NB4 (cell line): ENCODE measurements at places on chromosomes 2 and 18.
A peak's percentile ranks its signal among the peaks of the same experiment; 100 is the strongest.

DNA sequence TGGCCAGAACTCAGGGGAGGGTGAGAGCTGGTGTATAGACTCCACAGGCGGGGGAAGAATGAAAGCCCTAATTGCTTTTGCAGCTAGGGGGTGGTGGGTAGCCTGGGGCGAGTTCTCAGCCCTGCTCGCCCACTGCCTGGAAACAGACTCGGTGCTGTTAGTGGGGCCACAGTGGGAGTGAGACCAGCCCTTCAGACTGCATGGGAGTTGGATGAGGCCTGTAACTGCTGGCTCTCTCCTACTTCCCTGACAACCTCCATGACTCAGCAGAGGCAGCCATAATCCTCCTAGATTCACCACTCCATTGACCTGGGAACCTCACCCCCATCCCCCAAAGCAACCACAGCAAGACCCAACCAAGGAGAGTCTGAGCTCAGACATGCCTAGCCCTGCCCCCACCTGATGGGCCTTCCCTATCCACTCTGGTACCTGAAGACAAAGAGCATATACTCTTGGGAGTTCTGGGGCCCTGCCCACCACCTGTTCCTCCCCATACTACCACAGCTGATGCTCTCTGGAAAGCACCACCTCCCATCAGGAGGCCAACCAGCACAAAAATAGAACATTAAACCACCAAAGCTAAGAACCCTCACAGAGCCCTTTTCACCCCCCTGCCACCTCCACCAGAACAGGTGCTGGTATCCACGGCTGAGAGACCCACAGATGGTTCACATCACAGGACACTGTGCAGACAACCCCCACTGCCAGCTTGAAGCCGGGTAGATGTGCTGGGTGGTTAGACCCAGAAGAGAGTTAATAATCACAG, 226.3 kb downstream of the EIPR1 start:
- DNase-seq: no peak

DNA sequence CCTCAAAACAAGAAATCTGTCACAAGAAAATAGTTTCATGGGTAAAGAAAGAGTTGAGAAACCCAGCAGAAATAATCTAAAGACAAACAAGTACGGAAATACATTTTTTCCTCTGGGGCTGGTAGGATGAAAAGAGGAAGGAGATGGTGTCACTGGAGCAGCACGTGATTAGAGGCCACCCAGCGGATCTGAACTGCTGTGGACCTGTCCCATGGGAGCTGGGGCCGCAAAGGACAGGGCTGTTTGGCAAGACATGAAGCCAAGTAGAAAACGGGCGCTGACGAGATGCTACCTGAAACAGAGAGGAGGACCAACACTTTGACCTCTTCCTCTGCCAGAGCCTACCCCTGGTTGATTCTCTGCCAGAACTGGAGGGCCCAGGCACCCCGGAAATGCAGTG, 295.4 kb upstream of the ATP5MC3 start:
- peak; percentile 99 for DNase-seq

GRCh38 chr2:211114826-211115455, 558.5 kb downstream of the CPS1 start:
- no peak for DNase-seq

DNA sequence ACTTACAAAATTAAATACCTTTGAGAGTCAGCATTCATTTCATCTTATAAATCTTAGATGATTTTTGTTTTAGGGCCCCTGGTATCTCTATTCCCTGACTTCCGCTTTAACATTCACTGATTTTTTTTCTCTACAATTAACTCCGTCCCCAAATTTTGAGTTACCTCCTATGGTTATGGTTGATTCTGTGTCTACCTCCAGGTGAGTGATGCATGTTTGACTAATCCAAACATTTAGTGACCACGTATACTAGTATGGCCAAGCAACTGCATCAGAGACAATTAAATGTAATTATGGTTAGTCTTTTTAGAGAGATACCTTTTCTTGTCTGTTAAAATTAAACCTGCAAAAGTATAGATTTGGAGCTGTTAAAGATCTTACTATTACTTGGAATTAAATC, 120.3 kb downstream of the CCDC102B start:
- DNase-seq: no peak

DNA sequence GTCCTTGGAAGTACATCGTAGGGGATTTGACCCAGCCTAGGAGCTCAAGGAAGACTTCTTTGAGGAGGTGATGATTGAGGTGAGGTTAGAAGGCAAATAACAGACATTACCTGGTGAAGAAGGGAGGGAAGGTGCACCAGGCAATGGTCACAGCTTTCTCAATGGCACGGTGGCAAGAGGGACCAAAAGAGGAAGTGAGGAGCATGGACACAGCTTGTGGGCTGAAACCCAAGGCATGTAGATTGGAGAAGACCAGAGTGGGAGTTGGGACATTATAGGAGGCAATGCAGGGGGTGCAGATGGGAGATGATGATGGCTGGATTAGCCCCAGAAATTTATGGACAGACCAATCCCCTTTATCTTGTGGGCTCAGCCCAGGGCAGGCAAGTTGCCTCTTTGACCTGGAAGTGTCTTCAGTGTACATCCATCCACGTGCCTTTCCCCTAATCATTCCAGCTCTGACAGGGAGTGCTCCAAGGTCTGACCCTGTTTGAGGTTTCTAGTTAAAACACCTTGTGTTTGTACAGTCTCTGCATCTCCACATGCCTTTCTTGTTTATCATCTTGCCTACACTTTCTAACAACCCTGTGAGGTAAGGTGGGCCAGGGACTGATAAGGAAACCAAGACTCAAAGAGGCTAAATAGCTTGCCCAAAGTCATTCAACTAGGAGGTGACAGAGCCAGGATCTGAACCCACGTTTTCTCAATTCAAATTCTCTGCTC, 59.1 kb downstream of the NRP2 start:
- peak; percentile 22 for DNase-seq

- no peak for DNase-seq
Measured at GRCh38 chr2:75641587-75641986, 5.0 kb upstream of the MRPL19 start.

DNA sequence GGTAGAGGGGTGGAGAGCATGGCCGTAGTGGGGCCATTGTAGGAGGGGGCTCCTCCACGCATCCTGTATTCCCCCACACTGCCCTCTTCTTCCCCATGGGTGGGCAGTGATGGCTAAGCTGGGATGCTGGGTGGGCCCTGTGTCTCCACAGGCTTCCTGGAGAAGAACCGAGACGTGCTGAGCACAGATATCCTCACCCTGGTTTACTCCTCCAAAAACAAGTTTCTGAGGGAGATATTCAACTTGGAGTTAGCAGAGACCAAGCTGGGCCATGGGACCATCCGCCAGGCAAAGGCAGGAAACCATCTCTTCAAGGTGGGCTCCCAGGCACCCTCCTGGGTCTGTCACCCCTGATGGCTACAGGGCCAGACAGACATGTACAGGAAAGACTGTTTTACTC, 52.8 kb downstream of the MYO7B start:
- no peak for DNase-seq

GRCh38 chr2:16665748-16666448, at the start of gene CYRIA:
Gene CYRIA, minus strand, starts transcription at chr2:16665834. Its CDS starts 77,715 bp downstream, at chr2:16588119.
- peak; percentile 68 for DNase-seq

DNA sequence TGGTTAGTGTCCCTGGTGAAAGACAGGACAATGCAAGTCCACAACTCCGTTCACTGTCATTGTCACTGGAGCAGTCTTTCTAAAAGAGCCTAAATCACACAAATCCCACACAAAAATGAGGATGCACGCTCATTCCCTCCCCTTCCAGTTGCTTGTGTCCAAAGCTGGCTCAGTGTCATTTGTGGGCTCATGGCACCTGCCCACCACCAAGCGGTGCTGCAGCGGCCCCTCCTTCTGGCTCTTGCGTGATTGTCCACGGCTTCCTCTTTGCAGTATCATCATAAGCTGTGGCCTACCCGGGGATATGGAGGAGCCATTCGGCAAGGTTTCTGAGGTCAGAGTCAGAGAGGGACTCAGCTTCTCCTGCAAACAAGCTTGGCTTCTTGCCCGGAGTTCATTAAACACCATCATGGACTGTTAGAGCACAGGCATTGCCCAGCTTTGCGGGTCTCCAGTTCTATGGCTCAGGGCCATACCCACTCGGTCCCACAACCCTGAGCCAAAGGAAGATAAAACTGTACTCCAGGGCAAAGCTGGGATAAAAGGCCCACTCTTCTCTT, 179.4 kb upstream of the AGAP1 start:
- no peak for DNase-seq

DNA sequence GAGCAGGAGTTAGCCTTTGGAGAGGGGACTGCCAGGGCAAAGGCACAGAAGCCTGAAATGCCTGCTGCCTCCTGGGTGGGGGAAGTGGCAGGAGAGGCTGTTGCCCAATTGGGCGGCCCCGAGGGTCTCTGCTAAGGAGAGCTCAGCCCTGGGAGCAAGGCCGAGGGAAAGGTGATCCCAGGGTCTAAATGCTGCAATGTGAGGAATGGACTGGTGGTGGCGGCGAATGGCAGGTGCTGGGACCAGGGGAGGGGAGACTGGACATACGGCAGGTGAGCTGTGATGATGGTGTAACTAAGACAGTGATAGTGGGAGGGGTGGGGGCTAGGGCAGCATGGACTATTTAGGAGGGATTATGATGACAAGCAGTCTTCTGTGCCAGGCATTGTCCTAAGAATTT, 104.0 kb downstream of the DYSF start:
- no peak for DNase-seq
